Ureter (tissue), 1 donor: ENCODE measurements at places on chromosomes 12 and 14. TPM values are rescaled to one million over a fixed set of nuclear protein-coding genes. Genes with fewer than 3 reads are reported as not detected.

OTOGL gene
- 0.57 TPM for total RNA-seq

FRMD6 gene
- 112 TPM for total RNA-seq

CLEC4D gene
- total RNA-seq, result not detected

CS gene
- 196 TPM for total RNA-seq

IFNG gene
- total RNA-seq, result 0.31 TPM

DNA sequence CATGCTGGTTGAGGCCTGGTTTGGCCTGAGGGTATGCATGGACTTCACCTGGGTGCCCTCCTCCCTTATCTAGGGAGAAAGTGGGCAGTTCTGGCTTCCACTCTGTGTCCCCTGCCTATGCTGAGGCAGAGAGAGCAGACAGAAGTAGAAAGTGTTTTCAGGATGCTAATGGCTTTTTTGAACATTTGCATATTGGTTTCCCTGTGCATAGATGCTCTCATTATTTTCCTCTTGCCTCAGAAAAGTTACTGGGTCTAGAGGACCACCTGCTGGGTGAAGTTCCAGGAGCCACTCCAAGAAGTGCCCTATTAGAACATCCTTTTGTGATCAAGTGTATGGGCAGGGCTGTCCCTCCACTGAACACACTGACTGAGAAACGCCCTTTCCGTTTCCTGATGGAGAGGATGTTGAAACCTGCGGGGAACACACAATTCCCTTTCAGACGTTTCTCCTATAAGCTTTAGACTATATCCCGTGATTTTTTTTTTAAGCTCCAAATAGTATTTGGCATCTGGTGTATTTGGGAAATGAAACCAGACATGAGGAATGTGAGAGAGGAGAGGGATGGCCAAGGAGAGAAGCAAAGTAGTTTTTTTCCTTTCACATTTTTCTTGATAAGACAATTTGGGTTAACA is 66.6 kb downstream of the DAAM1 start:
- DNase-seq, result no peak

- no peak for DNase-seq
These were observed 245.1 kb upstream of the ATXN7L3B start for GRCh38 chr12:74292351-74293194.

GRCh38 chr12:120263748-120264085 is 1.8 kb downstream of the PXN start:
- DNase-seq, result no peak

GRCh38 chr14:51954031-51954430 is 35.3 kb upstream of the RTRAF start:
- DNase-seq, result no peak

DNA sequence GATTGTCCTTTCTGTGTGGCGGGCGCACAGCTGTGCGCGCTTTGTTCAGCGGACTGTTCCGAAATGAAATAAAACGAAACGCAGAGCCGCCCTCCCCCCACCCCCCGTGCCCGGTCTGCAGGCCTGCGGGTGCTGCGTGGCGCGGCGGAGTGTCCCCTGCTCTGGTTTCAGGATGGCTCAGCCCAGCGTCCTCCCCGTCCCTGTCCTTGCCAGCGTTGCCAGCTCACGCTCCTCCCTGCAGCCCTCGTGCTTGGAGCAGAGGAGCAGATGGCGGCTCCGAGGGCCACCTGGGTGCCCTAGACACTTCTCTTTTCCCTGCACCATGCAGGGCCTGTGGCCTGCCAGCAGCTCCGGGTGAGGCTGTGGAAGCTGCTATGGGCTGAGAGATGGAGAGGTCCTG is 17.5 kb upstream of the BEGAIN start:
- no peak for DNase-seq

- DNase-seq, result no peak
These were observed 38.5 kb downstream of the SPTB start for GRCh38 chr14:64841121-64841651.

DNA sequence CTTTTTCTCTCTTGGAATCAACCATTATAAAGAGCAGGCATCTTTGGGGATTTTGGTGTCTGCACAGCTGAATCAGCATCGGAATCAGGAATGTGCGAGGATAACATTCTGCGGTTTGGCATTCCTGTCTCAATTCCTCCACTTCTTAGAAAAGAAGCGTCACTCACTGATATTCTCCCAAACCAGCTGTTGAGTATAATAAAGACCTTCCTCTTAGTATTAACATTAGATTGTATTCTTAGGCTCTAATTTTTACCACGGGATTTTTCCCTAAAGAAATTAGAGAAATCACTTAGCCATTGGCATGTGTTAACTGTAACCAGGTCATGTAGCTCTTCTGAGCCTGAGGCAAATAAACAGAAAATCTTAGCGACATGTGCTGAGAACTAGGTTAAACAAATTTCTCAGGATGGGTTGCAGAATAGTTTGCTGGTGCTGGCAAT is 128.7 kb downstream of the TMX1 start:
- DNase-seq, result no peak
